NCI-H510A (cell line): ENCODE measurements at places on chromosomes 1 and 21.

DNA sequence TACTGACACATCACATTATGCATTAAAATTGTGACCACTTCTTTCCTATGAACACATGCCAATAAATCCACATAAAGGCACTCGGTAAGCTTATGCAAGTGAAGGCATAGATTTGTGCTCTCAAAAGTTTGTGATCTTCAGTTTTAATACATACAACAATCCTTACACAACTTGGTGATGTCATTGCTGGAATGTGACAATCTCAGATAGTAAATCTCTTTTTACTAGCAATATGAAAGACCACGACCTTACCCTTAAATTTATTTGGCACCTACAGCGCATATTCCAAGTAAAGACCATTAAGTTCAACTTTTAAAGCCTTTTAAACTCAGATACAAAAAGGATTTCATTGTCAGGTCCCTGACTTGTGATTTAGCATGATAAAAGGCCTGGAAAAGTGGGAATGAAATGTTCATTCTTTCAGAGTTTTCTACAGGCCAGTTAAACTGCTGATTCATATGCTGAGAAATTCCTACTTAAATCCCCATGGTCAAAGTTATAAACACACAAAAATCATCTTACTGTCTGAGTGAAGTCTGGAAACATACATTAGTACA is 157.4 kb downstream of the SIPA1L2 start:
- no peak for DNase-seq

DNA sequence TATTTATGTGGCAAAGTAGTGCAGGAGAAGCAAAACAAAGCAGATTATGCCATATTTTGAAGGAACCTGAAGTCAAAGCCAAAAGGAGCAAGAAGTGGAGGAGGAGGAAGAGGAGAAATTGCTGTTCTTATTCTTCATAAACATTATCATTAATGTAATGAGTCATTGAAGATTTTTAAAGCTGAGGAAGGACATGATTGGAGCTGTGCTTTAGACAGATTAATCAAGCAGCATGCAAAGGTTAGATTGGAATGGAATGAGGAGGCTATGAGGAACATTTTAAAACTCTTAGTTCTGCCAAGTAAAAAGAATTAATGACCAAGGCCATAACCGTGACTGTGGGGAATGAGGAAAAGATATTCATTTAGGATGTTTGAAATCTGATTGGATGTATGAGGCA is 33.0 kb upstream of the HSD17B7 start:
- DNase-seq: no peak

- DNase-seq: no peak
Measured at GRCh38 chr1:7560601-7561181, 210.4 kb upstream of the VAMP3 start.

GRCh38 chr1:98490099-98490498 is 171.4 kb upstream of the SNX7 start:
- DNase-seq: no peak

GRCh38 chr1:181057079-181057478 is 23.3 kb downstream of the MR1 start:
- no peak for DNase-seq

DNA sequence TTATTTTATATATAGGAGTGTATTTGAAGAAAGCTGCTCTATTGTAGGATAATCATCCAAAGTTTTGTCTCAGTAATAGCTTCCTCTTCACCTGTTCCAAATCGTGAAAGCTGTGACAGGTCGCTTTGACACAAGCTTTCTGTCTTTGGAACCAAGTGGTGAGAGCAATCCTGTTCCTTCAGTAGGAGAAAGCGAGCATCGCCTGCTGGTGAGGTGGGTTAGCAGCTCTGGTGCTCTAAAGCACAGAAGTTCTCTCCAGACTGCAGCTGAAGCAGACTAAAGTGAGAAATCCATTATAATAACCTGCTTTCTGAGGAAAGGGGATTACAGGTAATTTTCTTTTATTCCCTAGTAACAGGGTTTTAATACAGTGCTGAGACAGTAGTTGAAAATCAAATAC is 803.8 kb downstream of the ADGRL2 start:
- DNase-seq: no peak

DNA sequence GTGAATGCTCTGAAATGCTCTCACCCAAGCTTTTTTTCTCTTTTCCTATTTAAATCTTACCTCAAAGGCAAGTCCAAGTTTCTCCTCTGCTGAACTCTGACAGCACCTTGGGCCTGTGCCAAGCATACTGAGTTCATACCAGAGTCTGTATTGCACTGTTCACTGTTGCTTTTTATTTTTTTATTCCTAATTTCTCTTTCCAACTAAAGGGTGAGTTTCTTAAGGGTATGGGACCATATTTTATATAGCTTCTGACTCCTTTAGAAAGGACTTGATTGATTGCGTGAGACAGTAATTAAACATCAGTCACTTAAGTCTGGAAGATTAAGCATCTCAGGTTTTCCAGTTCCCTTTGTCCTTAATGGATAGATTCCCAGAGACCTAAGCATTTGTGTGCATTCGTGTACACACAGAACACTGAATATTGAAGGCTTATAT is 69.9 kb downstream of the CACHD1 start:
- no peak for DNase-seq

DNA sequence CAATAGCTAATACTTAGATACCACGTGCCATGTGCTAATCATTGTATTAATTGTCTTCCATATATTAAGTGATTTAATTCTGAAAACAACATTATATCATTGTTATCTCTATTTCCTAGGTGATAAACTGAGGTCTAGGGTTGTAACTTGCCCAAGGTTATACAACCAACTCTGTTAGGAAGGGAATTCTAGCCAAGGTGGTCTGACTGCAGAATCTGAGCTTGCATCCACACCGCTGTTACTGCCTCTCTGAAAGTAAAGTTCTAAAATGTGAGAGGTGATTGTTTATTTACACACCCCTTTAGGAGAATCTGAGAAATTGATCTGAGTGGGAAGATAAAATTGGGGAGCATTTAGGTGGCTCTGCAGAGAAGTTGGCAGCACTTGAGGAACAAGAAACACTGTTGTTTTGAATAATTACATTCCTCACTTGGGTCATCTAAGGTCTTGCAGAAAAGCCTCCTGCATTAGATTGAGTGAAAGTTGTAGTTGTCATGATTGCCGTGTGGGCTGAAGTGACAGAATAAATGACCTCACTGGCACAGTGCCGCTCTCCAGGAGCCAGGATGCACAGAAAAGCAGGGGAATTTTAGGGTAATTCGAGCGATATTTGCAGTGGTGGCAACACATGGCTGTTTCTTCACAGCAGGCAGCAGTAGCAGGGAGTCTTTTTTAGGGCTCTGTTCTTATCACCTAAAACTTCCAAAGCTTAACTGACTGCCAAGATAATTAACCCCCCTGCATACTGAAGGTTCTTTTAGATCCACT is 121.7 kb downstream of the ADGRL4 start:
- no peak for DNase-seq

DNA sequence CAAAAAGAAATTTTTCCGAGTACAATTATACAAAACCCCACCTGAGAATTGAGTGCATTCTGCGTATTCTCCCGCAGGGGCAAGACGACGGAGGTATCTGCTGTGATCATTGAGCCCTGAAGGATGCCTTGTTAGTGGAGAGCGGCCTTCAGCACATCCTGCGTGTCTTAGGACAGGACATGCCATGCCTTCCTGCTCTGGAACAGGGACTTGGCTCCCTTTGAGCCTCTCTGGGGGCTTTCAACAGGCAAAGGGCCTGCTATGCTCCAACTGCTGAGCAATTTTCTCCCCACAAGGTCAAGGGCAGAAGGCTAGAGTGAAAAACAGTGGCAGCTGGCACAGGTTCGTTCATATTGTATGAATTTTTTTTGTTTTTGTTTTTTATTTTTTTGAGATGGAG is 52.4 kb downstream of the TOR1AIP2 start:
- DNase-seq: no peak

DNA sequence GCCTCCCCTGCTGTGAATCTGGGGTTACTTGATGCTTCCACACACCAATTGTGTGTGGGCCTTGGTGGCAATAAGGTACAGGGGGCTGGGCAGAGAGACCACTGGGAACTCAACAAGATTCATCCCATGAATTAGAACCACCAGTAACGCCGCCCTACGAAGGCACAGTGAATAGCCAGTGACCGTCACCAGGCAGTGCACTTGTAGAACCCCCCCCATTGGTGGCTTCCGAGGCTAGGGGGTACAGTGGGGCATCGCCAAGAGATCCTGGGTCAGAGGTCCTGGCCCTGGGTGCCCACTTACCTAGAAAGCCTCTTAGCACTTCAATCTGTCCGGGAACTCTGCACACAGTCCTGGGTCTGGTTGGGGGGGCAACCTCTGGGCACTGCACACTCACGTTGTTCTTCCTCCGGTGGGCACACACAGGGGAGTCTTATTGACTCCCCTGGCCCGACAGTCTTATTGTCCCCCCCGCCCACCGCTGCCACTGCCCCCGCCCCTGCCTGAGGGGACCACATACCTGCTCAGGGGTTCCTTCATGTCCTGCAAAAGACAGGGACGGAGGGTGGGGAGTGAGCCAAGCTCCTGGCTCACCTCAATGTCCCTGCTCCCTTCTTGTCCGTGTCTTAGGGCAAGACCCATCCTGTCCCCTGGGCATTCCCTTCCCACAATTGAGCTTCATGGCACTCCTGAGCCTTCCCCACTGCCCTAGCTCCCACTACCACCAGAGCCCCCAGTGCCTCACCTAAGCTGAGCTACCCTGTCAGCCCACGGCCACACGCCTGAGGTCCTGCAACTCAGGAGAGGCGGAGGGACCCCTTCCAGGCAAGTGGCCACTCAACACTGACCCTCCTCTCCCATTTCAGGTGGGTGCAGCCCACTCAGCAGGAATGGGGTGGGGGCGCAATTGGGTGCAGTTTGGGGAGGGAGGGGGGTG is 2.5 kb upstream of the TRIM11 start:
- no peak for DNase-seq

DNA sequence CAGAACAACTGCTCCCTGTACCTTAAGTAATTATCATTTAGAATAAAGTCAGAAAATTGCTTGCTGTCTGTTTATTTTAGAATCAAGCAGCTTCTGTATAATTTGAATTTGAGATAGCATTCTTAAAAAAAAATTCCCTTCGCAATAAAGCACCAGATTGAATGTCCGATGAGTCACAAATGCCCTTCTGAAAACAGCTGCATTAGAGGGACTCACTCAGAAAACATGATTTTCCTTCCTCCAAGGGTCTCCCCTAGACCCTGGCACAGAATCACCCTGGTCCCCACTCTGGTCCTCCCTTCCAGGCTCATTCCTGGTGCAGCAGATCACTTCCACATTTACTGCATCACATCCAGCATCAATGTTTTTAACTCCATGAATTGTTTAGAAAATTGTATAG is 471.1 kb upstream of the VAMP3 start:
- no peak for DNase-seq

DNA sequence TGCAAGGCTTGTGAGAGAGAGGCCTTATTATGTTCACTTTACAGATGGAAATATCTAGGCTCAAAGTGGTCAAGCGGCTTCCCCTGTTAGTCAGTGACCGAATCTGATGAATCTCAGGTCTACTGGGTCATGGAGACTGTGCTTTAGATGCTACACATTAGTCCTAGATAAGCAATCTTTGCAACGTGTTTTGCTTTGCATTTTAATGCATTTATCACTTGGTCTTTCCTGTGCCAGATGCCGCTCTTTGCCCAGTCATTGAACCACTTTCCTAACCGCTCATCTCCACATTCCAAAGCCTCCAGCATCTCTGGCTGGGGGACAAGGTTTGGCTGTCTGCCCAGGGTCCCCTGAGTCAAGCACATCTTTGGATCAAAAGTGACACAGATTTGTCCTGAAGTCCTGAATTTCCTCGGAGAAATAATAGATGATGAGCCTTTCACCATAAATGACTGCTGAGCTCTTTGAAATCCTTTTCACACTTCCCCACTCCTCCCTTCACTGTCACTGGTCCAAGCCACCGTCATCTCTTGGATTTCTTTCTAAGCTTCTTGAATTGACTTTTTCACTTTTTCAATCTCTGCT is 96.0 kb upstream of the USP24 start:
- no peak for DNase-seq

DNA sequence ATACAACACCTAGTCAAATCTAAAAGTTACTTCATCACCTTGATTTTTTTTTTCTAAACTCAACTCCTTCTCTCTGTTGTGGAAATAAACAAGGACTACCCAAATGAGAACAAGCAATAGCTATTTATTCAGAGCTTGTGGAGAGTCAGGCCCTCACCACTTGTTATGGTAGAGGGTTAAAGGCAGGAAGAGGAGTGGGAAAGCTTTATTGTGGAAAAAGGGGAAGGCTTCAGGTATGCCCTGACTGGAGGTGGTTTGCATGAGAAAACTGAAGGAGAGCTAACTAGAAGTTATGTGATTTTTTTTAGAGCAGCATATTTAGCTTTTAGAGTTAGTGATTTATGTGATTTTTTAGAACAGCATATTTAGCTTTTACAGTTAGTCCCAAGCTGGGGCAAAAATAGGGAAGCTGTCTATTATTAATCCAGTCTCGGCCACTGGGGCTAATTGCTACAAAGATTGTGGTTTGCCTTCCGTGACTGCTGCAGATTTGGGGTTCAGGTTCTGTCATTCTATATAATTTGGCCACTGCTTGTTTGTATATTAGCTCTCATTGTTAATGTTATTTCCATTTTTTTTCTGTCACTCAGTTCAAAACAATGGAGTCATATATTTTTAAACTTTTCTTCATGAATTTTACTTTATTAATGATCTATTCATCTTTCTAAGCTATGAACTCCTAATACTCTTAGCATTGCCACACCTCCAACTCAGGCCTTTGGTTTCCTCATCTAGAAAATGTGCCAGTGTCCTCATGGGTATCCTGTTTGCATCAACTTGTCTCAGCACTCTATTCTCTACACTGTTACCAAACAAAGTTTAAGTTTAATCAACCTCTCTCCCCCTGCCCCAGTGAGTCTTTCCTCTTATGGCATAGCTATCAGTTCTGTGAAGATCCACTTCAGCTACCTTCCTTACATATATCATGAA is 713.0 kb downstream of the BRINP3 start:
- DNase-seq: no peak

GRCh38 chr1:192632641-192633532 is 3.1 kb upstream of the RGS13 start:
- no peak for DNase-seq

DNA sequence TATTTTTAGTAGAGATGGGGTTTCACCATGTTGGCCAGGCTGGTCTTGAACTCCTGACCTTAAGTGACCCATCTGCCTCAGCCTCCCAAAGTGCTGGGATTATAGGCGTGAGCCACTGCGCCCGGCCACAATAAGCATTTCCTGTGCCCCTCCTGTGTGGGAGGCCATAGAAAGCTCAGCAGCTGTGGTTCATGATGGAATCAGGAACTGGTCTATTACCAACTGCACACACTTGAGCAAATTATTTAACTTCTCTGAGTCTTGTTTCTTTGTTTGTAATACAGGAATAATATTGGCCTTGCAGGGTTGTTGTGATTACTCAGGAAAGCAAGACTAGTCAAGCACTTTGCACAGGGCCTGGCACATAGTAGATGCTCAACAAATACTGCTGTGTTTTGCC is 15.0 kb downstream of the RHBG start:
- no peak for DNase-seq

- DNase-seq: no peak
Measured at GRCh38 chr1:58857680-58858673, 74.1 kb upstream of the JUN start.

DNA sequence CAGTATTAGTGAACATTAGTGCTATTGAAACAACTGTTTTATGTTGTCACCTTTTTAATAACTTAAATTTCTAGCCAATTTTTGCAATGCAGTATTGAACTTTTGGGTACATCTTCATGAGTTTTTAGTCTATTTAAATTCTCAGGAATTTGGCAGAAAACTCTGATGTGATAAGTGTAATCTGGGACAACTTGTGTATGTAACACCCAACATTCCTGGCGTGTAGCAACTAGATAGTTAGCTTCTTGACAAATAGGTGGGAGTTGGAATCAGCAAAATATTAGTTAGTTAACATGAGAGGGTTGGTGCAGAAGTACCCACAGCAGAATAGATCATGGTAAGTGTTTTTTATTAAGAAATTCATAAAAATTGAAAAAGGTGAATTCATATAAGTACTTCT is 111.6 kb downstream of the ITSN1 start:
- no peak for DNase-seq
